ENCODE measurements at places on chromosomes 4 and X.
A peak's percentile ranks its signal among the peaks of the same experiment; 100 is the strongest.

- DNase-seq = no peak
Observed at GRCh38 chr4:126687655-126688358, 945.0 kb upstream of the INTU start.

- DNase-seq = peak; percentile 81
Observed at GRCh38 chr4:139554893-139555704, 920 bp downstream of the SETD7 start.

- no peak for DNase-seq
Observed at GRCh38 chr4:13514722-13515121, 29.6 kb downstream of the NKX3-2 start.

GRCh38 chr4:186714006-186714675, 9.5 kb downstream of the FAT1 start:
- no peak for DNase-seq

DNA sequence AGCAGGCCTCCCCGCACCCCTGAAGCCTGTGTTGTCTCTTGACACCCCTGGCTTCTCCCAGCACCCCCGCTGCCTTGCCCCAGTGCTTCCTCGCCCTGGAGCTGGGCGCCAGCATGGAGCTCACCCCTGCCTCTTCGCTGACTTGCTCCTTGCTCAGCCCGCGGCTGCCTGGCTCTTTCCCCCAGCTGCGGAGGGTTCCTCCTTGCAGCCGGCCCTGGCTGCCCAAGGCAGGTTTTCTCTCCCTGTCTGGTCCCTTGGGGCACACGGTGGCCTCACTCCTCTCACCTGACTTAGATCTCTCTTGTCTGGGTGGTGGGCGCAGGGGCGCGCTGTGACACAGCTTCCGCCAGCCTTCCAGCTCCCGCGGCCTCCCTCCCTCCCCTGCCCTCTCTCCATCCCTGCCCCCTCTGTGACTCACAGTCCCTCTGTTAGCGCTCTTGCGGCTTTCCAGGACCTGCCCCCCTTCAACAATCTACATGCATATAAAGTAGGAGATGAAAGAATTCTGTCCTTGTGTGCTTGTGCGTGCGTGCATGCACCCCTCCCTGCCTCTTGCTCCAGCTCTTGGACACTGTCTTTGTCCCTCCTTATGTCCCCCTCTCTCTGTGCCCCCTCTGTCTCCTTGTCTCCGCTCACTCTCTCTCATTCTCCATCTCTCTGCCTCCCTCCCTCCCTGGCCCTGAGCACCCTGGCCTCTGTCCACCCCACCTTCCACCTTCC, 2.2 kb downstream of the PLXNB3 start:
- DNase-seq = peak; percentile 91

DNA sequence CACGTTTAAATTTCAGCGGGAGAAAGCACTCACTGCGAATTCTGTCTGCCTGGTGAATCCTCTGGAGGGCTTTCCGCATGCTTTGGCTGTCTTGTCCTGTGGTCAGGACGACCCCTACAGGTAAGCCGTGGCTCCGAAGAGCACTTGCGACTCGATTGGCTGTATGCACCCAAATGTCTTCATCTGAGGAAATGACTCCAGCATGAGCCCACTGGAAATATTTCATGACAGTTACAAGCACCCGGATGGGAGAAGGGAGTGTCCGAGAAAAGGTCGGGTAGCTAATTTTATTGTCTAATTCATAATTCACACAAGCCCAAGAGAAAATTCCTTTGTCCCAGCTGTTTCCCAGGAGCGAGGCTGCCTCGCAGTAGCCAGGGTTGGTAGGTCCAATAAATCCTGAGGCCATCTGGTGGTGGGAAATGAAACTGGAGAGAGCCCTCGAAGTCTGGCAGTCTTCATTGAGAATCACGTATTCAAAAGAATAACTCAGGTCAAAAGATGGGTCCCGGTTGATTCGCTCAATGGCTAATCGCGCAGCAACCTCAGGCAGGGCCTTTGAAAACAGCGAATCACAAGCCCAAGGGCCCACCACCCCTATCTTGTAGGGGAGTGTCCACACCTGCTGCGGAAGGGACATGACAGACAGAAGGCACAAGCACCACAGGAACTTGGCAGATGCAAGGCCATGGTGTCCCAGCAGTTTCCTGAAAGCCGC, 6.6 kb downstream of the GUCY2F start:
- peak; percentile 51 for DNase-seq

- DNase-seq = no peak
Observed at GRCh38 chrX:67636532-67636931, 92.7 kb downstream of the AR start.

DNA sequence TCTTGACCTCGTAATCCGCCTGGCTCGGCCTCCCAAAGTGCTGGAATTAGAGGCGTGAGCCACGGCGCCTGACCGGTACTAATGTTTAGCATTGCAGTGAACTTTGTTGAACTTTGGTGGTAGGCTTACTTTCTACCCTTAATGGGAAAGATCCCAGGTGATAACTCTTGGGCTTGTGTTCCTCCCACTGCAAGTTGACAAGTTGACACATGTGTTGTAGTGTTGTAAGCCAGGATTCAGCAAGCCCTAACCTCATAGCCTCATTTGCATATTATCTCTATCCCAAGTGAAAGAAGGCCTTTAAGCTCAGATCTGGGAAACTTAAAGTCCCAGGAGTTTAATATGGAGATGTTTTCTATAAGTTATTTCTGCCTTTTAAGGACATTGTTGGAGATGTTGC, 80.0 kb upstream of the CLCN4 start:
- no peak for DNase-seq

GRCh38 chr4:122623637-122624166, 2.8 kb upstream of the IL21 start:
- no peak for DNase-seq

DNA sequence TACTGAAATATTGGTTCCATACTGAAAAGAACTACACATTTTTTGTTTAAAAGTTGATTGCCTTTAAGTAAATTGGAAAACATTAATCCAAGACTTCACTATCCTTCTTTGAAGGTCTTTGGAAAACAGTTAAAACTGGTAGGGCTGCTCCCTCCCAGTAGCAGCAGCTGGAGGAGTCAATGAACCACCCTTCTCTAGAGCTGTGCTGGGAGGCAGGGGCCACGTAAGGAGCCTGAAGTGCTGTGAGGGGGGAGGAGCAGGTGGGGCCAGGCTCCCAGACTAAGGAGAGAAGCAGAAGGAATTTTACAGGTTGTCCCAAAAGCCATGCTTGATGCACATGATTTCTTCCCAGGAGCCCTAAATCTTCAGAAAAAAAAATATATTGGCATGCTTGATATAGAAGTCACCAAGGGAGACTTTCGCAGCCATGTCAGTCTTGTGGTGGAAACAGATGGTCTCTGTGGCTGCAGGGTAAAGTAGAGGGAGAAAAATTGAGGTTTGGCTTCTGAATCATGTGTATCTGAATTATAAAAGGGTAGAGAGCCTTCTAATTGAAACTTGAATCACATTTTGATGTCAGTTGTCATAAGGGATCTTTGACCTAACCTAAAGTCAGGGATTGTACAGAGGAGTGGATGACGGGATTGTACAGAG, 673.2 kb upstream of the FRG1 start:
- no peak for DNase-seq

- peak; percentile 18 for DNase-seq
Observed at GRCh38 chr4:121597346-121597934, 99.3 kb downstream of the ANXA5 start.

- DNase-seq = peak; percentile 17
Observed at GRCh38 chr4:78642934-78643333, 91.4 kb downstream of the ANXA3 start.

DNA sequence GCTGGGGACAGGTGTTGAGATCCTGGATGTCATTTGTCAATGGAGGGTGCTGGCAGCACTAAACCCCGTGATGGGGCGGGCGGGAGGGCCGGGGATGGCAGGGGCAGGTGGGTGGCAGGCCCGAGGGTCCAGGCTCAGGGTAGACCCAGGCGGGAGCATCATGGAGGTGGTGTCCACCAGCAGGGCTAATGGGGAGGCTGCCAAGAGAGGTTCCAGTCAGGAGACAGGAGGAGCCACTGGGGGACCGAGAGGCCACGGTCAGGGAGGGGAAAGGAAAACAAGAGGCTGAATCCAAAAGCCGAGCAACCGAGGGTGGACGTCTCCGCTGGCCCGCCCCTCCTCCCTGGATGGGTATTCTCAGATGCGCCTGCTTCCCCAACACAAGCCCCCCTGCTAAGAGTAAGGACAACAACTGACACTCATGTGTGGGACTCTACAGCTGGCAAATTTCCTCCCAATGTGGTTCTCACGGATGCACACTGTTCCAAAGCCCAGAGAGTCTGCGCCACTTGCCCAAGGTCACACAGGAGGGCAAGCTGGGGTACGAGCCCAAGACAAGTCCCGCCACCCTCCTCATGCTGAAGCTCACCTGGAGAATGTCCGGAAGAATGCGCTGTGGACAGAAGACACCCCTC, 132.0 kb downstream of the CPZ start:
- DNase-seq = no peak

- DNase-seq = no peak
Observed at GRCh38 chrX:141341743-141342142, 99.4 kb upstream of the SPANXC start.

DNA sequence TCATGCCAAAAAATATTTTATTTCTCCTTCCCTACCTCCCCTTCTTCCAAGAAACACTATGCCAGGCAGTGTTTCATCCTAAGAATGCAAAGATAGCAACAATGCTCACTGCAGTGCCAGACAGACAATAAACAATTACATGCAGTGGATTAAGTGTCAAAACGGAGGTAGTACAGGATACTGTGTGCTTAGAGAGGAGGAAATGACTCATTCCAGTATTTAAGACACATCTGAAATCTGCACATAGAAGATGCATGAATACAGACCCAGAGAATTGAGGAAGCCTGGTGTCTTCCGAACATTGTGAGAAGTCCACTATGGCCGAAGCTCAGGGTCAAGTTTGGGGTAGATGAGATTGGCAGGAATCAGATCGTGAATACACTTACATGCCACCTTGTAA, 326.4 kb downstream of the PPP3CA start:
- peak; percentile 43 for DNase-seq

GRCh38 chr4:6071191-6071958, 53.1 kb upstream of the C4orf50 start:
- no peak for DNase-seq

DNA sequence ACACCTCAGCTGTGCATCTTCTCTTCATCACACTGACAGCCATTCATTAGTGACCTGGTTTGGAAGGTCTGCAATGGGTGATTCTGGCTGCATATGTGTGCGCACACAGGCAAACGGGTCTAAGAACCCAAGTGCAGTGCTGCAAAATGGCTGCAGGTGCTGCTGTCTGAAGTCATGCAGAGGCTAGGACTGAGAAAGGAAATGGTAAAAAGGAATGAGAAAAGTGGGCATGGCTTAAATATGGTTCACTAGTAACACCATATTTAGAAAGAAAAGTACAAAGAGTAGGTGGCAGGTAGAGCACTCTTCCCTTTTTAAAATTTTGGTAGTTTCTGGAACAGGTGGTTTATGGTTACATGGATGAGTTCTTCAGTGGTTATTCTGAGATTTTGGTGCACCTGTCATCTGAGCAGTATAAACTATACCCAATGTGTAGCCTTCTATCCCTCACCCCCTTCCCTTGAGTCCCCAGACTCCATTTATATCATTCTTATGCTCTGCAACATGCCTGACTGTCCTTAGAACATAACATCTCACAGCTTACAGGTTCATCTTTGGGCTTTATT, 78.4 kb downstream of the CCNG2 start:
- DNase-seq = no peak

DNA sequence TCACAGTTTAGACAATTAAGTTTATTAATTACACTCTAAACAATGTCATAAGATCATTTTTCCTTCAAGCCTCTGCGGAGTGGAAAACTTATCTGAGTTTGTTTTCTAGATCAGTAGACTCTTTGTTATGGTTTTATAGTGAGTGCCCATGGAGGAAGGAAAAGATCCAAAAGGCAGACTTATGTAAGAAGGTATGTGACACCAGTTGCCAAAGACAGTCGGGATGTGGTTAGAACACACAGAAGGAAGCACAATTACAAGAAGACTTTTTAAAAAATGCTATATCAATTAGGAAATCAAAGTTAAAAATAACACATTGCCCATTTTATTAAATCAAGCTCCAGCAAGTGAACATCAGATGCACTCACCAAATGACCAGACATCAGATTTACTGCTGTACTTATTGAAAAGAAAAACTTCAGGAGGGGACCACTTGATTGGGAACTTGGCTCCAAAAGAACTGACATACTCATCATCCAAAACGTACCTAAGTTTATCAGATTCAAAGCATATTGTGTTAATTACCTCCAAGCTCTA, 57.1 kb downstream of the NIPAL1 start:
- DNase-seq = no peak

DNA sequence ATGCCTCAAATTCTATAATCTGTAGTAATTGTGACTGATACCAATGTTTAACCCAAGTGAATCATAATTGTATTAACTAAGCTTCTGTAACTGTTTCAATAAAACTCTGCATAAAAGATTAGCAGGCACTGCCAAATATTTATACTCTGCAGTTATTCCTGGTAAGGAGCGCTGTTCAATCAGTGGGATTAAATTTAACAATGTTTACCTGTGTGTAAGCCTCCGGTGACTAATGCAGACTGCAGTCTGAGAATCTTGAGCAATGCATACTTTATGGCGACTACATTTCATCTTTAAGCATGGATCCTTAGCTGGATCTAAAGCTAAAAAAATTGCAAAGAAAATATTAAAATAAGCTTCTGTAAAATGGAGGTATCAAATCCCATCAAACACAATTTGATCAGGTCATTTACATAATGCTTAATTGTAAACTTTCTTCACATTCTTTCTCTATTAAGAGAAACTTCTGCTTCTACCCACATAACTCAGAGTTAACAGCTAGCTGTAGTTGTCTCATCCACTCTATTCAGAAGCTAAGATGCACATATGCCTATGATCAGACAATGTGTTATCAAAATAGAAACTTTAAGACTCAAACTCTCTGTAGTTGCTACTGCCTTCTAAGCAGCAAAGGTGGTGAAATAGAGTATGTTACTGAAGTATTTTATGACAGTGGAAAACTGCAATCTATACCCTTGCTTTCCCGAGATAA, 234.0 kb downstream of the SPOCK3 start:
- DNase-seq = no peak
